G401 (cell line): ENCODE measurements at places on chromosomes 7 and 10.

GRCh38 chr7:128178611-128179010 lies 62.5 kb upstream of the LEP start:
- no peak for DNase-seq

DNA sequence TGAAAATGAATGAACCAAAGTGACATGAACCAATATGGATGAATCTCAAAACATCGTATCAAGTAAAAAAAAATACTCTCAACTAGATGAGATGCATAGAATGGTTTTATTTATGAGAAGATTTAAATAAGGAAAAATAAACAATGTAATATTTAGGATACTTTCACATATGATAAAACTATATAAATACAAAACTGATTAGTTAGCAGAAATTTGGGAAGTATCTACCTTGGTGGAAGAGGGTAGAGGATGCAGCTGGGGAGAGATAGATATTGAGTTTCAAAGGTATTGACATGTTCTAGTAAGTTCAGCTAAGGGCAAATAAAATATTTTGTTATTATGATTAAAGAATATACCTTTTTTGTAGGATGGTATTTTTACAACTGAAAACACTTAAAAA lies 463.1 kb downstream of the SH2D4B start:
- no peak for DNase-seq

GRCh38 chr10:5566614-5567013 lies 41.9 kb downstream of the CALML3 start:
- no peak for DNase-seq

DNA sequence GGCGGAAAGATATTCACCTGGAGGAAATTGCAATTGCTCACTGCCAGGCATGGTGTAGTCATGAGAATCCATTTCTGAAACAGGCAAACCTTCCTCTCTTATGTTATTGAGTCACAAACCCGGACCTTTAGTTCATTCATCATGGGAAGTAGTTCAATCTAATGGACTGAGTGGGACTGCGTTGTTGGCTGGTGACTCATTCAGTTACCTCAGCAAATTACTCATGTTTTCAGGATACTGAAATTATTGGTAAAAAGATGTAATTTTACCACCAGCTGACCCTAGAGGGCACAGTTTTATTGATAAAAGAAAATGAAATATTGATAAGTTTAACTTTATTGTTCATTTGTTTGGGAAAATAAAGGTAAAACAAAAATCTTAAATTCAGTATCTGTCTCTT lies 1194.4 kb upstream of the SORCS1 start:
- DNase-seq, result no peak

- peak; percentile 59 for DNase-seq
Measured at GRCh38 chr7:31054608-31055278, 2.6 kb downstream of the ADCYAP1R1 start.

- DNase-seq, result no peak
Measured at GRCh38 chr10:58280477-58280876, 11.5 kb downstream of the CISD1 start.

DNA sequence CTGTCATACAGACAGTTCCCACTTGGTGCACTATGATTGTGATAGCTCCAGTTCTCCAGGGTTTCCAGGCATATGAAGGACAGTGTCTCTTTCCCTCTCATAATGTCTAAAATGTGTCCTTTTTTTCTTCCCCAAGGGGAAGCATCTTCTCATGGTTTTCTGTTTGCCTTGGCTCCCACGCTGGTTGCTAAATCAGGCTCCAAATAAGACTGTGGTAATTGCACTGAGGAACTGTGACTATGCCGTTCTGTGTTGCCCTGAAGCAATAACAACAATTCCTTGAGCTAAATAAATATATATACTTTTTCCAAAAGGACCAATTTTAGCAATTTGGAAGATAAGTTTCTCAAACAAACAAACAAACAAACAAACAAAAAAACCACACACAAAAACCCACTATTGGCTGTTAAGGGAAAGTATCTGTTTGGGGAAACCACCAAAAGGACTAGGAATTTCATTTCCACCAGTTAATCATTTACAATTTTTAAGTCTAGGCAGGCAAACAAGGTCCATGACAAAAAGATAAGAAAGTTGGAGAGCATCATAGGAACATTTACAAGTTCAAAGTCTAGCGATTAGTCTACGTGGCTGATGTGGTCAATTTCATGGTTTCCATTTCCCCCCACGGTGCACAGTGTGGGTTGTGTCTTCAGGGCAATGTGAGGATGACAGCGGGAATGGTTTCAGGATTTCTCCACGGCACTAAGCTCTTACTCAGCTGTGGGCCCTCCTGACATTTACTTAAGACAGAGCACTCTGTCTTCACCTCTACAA lies 62.4 kb downstream of the THNSL1 start:
- DNase-seq, result no peak

- no peak for DNase-seq
Measured at GRCh38 chr7:3250725-3251124, 50.3 kb upstream of the SDK1 start.
